ENCODE measurements at places on chromosomes 11 and 22.

GRCh38 chr11:67268081-67268961 lies 2.0 kb downstream of the GRK2 start:
- DNase-seq = no peak

GRCh38 chr11:11810764-11811726 lies 30.7 kb upstream of the USP47 start:
- no peak for DNase-seq

- DNase-seq = no peak
These were observed 340.7 kb downstream of the LARGE1 start for GRCh38 chr22:33579448-33580093.

- DNase-seq = no peak
These were observed 1.0 kb downstream of the MALAT1 start for GRCh38 chr11:65499713-65500386.

GRCh38 chr11:63978551-63979239 lies 4.3 kb downstream of the COX8A start:
- no peak for DNase-seq

DNA sequence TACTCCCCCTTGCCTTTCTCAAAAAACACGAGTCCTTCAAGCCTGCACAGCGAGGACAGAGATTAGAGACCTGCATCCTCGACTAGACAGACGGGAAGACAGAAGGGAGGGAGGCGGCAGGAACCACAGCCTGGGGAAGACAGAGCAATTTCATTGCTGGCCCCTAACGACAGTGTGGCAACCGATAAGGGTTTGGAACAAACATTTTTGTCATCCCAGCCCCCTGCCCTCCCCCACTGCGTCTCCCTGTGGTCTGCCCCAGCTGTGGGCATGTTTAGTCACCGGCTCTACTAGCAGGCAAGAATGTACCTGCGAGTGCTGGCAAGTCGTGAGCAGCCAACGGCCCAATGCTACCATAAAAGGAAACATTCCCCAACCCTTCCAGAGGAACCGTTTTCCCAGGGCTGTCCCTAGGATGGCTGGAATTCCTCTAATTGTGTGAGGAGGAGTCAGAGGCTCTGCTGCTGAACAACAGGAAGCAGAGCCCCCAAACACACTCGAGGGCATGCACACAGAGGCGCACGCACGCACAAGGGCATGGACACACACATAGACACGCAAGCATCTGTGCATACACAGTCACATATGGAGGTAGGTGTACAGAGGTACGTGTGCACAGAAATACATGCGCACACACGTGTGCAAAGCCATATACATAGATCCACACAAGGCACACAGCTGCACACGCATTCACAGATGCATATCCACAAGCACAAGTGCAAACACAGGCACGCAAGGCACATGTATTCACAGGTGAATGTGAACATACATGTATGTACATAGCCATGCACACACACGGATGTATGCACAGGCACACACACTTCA lies 58.3 kb downstream of the MYH9 start:
- peak; percentile 55 for DNase-seq

GRCh38 chr11:124892750-124893454 lies 4.8 kb downstream of the ROBO4 start:
- no peak for DNase-seq

DNA sequence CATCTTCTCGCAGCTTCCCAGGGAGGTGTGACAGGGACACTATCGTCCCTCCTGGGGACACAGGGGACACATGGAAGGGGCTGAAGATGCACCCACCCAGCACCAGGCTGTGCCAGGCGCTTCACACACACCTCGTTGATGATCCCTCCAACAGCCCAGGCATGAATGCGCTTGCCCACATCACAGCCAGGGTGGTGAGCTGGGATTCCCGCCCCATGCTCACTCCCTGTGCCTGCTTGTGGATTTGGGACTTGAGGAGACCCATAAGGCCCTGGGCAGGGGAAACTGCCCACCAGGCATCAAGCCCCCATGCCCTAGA lies 57.8 kb downstream of the OTOG start:
- DNase-seq = no peak

DNA sequence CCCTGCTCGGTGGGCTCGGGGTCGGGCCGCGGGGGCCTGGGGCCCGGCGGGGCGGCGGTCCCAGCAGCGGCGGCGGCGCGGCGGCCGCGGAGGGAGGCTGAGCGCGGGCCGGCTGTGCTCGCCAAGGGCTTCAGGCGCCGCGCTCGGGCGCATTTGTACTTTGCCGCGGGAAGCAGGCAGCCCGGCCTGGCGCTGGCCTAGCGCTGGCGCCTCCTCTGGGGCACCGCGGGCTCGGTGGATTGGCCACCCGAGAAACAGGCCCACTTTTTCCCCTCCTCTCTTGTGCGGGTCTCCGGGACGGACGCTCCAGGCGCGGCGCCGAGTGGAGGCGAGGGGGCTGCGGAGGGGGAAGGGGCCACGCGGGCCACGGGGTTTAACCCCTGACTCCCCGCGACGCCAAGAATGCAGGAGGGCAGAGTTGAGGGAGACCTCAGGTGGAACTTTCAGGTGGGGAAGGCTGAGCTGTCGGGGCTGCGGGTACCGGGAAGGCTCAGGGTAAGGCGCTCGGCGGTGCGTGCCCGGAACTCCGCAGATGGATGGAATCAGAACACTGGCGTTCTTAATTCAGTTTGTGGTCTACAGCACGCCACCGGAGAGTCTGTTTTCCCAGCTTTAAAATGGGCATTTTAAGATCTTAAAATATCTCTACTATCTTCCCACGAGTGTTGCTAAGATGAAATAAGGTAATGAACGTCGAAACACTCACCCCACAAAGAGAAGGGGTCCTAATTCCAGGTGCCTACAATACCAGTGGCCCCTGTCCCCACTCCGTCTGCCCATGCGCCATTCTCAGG lies at the start of gene CHRDL2:
Gene CHRDL2 (minus strand): TSS at position 126 of the 794 bp plus-strand sequence. CDS start 538 bp downstream, outside the sequence.
- DNase-seq = no peak

- DNase-seq = no peak
These were observed 13.7 kb downstream of the YWHAH start for GRCh38 chr22:31957970-31958594.

GRCh38 chr22:47333625-47334024 lies 571.2 kb downstream of the TBC1D22A start:
- peak; percentile 99 for DNase-seq

DNA sequence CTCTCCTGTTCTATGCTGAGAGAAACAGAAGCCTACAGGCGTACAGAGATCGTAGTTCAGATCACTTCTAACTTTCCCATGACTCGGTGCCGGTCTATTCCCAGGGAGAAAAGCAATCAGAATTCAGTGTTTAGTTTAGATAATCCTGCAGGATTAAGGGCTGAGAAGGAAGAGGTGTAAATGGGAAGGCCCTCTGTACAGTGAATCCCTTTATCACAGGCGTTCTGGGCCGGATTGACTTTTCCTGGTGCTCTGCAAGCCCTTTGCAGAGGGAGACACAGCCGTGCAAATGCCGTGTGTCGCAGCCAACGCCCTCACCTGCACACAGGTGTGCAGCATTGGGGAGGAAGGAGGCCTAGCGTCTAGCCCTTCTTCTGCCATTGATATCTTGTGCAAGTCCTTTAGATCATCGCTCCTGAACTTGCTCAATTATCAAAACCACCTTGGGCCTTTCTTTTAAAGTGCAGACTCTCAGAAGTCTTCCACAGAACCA lies 90.6 kb downstream of the DSCAML1 start:
- no peak for DNase-seq

DNA sequence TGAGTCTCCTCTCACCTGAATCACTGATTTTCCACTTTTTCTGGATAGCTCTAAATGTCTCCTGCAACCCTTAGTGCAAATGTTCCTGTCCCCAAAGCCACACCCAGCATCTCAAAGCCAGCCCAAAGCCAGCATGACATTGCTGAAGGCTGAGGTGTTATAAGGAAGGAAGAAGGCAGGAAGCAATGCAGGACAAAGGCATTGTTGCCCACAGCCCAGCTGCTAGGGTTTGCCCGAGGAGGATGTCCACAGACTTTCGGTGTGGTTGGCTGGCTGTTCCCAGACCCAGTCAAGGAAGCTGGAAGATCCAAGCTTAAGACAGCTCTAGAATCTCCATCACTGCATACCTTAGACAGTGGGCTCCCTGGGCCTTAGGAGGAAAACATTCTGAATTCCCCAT lies 23.5 kb downstream of the CHST1 start:
- DNase-seq = no peak

- DNase-seq = no peak
These were observed 1.5 kb downstream of the PANX2 start for GRCh38 chr22:50171965-50172421.

DNA sequence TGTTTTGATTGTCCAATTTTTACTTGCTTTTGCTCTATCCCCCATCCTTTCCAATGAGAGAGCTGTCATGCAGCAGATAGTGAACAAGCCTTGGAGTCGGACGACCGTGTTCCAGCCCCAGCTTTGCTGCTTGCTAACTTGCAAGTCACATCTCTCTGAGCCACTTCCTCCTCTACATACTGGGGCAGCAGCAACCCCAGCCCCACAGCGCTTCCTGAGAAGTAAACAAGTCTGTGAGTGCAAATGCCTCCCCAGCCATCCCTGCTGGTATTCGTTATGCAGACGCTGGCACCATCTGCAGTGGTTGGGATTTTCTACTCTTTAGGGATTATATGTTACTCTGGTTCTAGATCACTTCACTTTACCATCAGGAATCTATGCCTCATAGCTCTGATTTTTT lies 35.0 kb downstream of the TPBGL start:
- no peak for DNase-seq

- no peak for DNase-seq
These were observed 302.5 kb upstream of the ISX start for GRCh38 chr22:34763496-34763895.

- no peak for DNase-seq
These were observed 55.1 kb upstream of the PDGFD start for GRCh38 chr11:104219096-104219495.

DNA sequence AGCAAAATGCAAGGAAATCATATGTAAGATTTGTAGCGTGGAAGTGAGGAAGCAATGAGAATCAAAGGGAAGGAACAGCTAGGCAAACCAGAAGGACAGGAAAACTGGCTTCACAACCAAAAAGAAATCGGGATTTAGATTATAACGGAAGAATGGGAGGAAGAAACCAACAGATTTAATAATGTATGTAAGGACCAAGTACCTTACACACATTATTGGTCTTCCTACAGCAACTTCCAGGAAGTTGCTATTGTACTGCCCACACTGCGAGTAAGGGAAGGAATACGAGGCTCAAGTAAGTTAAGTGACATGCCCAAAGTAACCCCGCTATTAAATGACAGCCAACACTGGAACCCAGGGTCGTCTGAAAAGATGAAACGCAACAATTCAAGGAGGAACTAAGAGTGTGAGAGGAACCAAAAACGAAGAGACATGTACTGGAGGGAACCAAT lies 473 bp downstream of the TXN2 start:
- DNase-seq = no peak

GRCh38 chr22:47372596-47373385 lies 610.3 kb downstream of the TBC1D22A start:
- DNase-seq = no peak

DNA sequence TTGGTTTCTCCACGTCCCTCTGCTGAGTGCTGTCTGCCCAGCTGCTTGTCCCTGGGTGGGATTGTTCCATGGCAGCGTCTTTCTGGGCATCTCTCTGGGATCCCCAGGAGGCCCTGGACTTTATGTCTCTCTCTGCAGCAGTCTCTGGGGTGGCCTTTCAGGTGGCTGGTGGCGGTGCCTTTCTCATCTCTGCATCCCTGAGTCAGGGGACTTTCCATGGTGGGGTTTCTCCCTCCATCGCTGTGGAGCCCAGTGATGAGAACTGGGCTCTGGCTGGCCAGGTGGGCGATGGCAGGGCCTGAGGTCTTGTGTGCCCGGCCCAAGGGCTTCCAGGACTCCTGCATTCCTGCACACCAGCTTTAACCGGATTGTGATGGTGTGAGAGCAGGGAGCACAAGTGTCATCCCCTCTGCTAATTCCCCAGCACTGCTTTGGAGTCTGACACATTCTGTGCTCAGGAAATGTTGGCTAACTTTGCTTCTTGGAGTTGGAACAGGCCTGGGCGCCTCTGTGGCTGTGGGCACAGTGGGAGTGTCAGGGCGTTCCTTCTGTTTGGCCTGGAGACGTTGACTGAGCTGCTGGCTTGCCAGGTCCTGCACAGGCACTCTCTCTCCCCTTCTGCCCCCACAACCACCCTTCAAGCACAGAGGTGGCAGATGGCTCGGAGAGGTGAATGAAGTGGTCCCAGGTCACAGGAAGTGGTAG lies 27.9 kb downstream of the FAM83F start:
- no peak for DNase-seq

DNA sequence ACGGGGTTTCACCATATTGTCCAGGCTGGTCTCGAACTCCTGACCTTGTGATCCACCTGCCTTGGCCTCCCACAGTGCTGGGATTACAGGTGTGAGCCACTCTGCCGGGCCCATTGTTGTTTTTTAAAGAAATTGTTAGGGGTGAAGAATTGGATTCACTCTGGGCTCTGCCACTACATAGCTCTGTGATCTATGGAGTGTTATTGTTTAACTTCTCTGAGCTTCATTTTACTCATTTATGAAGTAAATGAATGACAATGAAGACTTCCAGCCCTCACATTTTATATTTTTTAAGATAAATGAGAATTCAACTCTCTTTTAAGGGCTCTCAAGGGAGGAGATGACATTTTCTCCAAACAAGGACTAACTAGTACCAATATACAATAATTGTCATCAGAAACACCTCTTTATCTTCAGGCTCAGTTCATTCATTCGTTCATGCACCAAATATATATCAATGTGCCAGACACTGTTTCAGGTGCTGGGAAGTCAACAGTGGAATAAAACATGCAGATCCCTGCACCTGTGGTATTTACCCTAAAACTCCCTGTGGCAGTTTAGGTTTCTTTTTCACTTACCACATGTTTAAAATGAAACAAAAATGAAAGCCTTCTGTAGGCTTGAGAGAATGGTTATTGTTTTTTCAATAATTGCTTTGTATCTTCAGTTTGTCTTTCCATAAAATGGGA lies 23.5 kb upstream of the GRAMD1B start:
- DNase-seq = no peak

DNA sequence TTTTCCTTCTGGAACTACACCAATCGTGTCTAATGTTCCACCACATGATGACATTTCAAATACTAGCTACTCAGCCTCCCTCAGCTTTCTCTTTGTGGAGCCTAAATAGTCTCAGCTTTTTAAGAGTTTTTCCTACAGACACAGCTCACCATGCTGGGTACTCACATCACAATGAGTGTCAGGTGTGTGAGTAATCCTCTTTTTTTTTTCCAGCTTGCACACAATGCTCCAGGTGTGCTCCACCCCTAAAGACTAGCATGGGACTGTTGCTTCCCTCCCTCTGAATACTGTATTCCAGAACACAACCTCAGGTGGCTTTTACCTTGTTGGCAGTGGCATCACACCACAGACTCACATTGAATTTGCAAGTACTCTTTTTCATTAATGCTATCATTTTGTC lies 11.7 kb downstream of the BTG4 start:
- no peak for DNase-seq

All from SHP77 treated with DMSO at 0.1 percent for 48 hours (cell line).